ENCODE measurements at places on chromosomes 5 and 9. TPM values are rescaled to one million over a fixed set of nuclear protein-coding genes. Genes with fewer than 3 reads are reported as not detected.

CDH12 gene
- not detected for total RNA-seq

SURF2 gene
- 56.2 TPM for total RNA-seq

- DNase-seq, result no peak
Observed at GRCh38 chr5:169651526-169651925, 14.5 kb downstream of the DOCK2 start.

DNA sequence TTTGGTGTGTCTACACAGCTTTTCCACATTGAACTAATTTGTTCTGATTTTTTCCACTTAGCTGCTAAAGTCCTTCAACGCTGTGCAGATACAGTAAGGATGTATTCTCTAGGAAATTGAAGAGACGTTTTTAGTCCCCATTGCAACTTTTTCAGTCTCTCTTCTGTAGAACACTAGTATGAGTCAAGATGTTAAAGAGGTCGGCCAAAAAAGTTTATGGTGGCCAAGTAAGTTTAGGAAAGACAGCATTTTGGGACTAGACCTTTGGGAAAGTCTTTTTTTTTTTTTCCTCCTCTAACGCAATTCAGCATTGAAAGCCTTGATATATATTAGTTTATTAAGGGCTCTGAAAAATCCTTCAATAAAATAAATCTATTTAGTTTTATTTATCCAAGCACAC is 243.5 kb upstream of the FBXL7 start:
- DNase-seq, result no peak

- DNase-seq, result no peak
Observed at GRCh38 chr5:171580502-171581265, 161.2 kb downstream of the FGF18 start.

DNA sequence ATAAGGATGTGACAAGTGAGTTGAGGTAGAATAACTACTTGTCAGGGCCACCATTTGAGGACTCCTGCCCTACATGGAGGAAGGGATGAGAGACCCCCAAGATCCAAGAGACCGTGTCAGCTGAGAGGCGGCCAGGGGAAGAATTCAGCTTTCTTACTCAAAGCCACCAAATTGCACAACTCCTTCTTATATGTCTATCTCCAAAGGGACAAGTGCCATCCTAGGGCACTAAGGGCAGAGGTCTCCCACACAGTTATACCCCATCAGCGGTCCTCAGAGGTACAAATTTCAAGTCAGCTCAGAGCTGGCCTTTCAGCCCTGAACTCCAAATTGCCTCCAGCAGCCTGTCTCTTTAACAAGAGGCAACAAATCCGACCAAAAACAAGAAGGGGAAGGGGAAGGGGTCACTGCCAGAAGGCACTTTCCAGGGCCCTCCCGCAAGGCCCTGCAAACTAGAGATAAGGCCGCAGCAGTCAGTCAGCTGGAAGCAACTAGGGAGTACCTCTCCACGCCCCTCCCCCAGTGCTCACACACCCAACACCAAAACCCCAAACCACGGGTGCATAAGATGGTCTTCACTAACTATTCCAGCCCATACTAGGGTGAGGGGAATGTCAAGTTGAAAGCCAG is 6.1 kb upstream of the STOML2 start:
- DNase-seq, result no peak
